ENCODE measurements at places on chromosomes 13 and 19.

DNA sequence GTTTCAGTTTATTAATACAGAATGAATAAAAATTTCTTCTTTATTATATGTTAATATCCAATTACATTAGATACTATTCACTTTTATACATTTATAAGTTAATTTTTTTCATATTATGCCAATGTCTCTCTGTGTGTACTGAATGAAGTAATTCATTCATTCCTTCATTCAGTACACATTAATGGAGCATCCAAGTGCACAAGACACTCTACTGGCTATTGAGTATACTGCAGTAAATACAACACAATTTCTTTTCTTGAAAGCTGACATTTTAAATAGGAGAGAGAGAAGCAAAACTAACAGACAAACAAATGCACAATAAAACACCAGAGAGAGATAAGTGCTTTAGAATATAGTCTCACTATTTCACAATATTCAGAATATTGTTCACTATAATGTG lies 1038.3 kb upstream of the SPRY2 start:
- DNase-seq: no peak

DNA sequence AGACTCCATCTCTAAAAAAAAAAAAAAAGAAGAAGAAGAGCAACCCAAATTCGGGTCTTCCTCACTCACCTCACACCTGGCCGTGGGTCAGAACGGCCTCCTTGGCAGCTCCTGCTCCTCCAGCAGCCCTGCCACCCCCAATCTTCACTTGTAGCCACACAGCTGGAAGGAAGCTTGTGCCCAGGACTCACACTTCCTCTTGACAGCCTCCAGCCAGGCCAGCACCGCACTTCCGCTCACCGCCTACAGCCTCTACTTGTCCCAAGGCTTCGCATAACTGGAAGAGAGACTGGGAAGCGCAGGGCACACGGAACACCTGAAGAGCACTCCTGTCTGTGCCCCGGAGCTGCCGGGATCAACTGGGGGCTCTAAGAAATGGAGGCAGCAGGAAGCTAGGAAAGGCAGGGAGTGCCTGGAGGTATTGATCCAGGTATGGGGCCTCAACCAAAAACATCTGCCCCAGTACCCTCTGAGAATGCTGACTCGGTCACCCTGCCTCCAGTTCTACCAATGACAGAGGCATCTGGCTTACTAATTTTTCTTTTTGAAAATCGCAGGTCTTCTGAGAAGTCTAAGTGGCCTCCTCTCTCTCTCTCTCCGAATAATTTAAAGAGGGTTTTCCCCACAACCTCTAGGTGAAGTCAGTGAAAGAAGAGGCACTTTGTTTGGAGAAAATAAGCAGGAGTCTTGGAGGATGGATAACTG lies 31.1 kb upstream of the ATP12A start:
- no peak for DNase-seq

GRCh38 chr19:55173186-55173713 lies 6.8 kb upstream of the DNAAF3 start:
- no peak for DNase-seq

DNA sequence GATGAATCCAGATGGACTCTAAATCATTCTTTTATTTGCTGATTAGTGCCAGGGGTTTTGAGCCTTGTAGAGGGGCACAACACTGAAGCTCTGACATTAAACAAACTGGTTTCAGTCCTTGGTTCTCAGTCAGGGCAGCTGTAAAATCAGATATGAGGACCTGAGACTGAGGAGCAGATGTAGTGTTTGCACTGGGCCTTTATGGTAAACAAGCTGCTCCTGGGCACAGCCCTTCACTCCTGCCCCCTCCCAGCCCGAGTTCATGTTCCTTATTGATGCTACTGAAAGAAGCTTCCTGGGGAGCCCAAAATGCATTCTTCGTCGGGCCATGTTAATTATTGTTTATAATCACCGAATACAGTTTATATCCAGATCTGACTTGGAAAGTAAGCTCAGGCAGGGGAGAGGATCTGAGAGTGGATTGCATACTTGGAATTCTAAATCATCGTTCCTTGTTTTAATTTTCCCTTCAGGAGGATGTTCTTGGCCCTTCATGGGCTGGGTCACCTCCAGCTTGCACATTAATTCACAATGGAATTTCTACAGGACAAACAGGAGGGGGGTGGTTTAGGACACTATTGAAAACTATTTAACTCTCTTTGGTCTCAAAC lies 213.5 kb downstream of the FGF9 start:
- DNase-seq: no peak

DNA sequence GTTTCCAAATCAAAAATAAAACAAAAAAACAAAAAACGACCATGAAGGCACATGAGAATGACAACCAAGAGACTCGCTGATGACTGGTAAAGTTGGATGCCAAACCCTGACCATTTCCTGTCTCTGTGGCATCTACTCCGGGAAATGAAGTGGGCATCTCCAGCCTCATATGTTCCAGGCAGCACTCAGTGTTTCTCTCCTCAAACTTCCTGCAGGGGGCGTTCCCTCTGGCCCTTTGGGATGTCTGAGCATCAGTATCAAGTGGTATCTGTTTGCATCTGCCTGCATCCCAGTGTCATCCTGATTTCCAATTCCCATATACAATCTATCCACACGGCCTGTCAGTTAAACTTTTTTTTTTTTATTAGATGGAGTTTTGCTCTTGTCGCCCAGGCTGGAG lies 9.8 kb upstream of the SIGLEC12 start:
- DNase-seq: no peak

DNA sequence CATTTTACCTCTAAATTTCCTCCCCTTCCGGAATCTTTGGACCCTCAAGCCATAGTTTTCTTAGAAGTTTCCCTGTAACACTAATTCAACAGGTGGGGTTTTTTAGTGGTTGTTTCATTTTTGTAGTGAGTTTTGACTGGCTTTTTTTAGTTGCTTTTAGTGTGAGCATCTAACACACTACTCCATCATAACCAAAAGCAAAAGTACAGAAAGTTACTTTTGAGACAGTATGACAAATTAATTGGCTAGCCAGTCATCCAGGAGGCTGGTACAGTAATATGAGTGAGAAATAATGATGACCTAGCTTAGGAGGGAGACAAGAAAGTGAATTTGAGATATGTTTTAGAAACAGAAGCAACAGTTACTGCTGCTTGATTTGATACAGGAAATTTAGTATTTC lies 71.5 kb downstream of the DNAJC15 start:
- no peak for DNase-seq

DNA sequence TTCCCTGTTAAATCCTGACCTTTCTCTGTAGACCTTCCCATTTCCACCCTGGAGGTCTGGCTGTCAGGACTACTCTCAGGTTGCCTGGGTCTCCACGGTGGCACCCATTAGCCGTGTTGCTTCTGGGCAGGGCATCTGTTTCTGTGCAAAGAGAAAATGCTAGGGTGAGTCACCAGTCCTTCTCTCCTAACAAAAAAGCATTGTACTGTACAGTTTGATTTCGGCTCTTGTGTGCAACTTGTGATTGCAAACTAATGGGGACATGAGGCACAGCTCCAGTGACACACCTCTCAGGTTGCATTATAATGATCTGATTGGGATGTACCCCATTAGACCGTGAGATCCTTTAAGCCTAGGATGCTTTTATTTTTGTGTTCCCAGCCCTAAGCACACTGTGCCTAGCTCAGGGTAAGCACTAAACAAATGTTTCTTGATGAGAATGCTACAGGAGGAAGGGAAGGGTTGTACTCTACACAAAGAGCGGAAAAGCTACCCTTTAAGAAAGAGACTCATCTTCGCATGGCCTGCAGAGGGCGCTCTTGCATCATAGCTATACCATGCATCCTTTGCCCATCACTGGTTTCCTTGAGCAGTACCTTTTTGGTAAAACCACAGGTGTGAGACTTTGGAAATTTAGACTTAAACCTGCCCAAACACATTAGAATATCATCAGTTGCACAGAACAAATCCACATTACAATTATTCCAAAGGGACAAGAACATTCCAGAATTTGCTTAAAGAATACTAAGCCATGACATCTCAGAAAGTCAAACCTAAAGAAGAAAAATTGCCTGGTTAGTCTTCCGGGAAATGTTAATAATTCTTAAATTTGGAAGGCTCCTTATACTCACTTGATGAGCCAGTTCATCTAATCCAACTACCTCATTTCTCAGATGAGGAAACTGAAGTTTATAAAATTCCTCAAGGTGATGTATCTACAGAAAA lies 20.3 kb upstream of the TRIM13 start:
- peak; percentile 22 for DNase-seq

DNA sequence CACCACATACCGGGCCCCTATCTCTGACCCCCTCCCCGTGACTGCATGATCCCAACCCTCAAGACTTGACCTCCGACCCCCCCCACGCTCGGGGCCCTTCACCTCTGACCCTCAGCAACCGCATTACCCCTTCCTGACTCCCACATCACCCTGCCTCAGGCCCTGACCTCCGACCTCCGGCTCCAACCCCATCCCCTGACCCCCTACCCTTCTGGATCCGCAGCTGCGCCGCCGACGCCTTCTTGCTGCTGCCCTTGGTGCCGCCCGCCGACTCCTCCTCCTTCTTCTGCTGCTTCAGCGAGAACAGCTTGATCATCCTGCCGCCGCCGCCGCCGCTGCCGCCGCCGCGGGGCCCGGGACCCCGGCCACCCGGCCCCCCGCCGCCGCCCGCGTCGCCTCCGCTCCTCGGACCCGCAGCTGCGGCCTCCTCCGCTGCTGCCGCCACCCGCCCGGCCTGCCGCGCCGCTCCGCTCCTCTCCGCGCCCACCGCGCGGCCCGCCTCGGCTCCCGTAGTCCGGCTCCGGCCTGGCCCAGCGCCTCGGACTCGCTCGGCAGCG lies at the start of gene UBE2M:
UBE2M (minus strand) TSS at position 546 of the 557 bp plus-strand sequence; CDS start at position 316, 230 bp downstream.
- DNase-seq: no peak

- no peak for DNase-seq
Measured at GRCh38 chr19:38831142-38831605, 420 bp downstream of the ECH1 start.

DNA sequence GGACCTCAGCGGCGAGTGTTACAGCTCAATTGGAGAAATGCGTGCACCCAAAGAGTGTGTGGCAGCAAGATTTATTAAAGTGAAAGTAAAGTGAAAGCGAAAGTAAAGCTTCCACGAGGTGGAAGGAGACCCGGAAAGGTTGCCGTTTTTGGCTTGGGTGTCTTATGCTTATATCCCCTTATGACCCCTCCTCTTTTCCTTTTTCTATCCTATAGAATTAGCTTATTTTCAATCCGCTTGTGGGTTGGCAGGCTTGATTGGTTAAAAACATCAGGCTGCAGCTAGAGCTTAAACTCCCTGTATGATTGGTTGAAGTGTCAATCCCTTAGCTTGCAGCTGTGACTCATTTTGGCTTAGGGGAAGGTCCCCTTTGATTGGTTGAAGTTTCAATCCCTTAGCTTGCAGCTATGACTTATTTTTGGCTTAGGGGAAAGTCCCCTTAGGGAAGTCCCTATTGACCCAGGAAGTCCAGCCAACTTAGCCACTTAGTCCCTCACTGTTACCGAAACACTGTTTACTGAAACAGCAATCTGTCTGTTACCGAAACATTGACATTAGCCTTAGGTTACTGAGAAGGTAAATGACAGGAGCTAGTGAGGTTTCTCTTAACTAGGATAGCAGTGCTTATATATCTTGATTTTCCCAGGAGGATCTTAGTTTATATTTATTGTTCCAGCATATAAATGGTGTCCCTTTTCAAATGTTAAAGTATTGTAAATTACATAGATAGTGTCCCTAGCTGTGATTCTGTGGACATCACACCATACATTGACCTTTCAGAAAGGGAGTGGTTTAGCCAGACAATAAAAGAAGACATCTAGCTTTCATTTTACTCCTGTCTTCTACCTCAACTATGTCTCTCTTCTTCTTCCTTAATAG lies 575.8 kb downstream of the DACH1 start:
- no peak for DNase-seq

GRCh38 chr13:91346062-91346461 lies 1.4 kb upstream of the MIR17HG start:
- DNase-seq: no peak

GRCh38 chr19:17114414-17114831 lies 38.8 kb downstream of the MYO9B start:
- DNase-seq: no peak

- no peak for DNase-seq
Measured at GRCh38 chr19:11479898-11480714, 740 bp downstream of the ELAVL3 start.

- no peak for DNase-seq
Measured at GRCh38 chr13:50572129-50572528, 271.4 kb downstream of the DLEU7 start.

DNA sequence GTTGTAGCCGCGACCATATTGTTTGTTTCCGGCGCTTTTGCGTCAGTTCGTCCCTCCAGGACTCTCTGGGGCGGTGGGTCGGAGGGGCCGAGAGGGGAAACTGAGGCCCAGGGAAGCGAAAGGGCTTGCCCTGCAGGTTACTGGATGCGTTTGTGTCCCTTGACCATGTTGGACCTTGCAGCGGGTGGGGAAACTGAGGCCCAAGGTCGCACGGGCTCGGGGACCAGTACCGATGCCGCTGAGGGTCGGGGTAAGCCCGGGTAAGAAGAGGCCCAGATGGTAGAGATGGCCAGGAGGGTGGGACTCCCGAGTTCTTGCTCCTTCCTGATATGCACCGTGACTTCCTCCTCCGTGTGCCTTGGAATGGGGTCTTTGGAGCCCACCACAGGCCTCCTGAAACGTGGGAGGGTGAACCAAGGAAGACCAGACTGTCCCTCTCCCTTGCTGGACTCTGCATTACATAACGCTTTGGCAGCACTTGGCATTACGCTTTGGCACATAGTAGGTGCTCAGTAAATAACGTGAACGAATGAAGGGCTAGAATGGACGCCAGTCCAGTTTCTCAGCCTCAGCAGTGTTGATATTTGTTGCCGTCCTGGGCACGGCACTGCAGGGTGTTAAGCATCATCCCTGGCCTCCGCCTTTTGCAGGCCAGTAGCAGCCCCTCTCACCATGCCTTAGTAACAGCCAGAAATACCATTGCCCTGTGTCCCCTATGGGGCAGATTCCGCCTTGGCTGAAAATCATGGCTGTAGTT lies 743 bp downstream of the CHAF1A start:
- DNase-seq: no peak

DNA sequence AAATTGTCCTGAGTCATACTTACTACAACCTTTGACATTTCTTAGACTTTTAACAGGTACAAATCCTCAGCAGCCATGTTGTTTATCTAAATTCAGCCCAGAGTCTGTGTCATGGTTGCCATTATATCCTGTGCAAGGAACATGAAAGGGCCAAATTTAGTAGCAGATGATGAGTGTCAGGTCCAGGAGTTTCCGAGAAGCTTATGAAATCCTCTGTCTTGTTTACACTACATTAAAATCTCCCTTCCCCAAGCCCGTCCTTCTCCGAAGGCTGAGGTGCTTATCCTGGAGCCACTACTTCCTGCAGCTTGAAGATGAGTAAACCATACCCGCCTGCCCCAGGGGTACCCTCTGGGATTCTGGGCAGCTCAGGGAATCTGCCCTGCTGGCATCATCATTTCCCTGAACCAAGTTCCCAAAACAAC lies 102.6 kb upstream of the SERP2 start:
- DNase-seq: no peak

GRCh38 chr13:20397896-20398295 lies 127.8 kb downstream of the CRYL1 start:
- DNase-seq: no peak

Measured in forelimb muscle (tissue), 1 donor.